ENCODE measurements at places on chromosomes 13 and 19. TPM values are rescaled to one million over a fixed set of nuclear protein-coding genes. Genes with fewer than 3 reads are reported as not detected.

GRCh38 chr19:46042252-46042883 lies 1.6 kb upstream of the IGFL4 start:
- no peak for DNase-seq

- no peak for DNase-seq
Observed at GRCh38 chr19:46205183-46205984, 24.2 kb upstream of the IGFL1 start.

DNA sequence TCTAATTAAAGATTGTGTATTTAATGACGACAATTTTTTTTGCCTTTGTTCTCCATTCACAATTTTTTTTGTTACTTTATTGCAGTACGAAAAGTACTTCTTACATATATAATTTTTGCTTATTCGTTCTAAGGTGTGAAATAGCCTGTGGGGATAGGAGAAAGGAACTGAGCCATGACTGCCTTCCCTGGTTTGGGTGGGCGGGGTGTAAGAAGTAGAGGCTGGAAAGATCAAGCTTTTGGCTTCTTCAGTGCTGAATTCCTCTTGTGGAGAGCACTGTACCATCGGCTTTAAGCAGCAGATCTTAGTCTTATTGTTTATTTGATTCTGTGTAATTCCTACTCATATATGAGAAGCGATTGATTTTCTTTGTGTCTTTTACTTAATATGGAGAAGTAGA lies 115.8 kb downstream of the NBEA start:
- DNase-seq: no peak

- DNase-seq: no peak
Observed at GRCh38 chr13:42760951-42761350, 20.4 kb upstream of the FAM216B start.

DNA sequence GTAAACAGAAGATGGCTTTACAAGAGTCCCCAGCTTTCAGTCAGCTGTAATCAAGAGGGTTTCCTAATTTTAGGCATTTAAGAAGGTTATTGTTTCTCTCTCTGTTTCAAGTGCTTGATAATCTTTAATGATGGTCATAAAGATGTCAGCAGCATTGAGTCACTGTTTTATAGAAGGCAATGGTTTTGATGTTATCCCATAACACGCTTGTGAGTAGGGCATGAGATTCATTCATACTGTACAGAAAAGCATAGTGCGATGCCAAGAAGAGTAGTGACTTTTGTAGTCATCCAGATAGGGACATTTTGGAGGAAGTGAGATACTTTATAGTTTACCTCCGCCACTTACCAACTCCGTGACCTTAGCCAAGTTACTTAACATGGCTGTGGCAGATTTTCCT lies 364.2 kb upstream of the SLC10A2 start:
- no peak for DNase-seq

DNA sequence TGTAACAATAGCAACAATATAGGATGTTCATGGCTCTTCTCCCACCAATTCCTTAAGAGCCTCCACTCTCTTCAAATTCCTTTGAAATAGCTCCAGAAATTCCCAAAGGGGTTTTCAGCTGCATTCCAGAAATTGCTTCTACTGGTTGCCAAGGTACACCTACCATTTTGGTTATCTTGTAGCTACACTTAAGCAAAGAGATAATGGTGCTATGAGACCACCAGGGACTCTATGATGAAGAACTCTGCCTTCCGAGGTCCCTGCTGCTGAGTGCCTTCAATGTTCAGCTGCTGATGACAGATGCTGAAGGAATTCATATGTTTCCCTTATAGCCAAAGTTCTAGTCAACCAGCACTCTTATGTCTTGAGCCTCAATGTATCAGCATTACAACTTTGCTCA lies 78.4 kb downstream of the POU4F1 start:
- DNase-seq: no peak

DNA sequence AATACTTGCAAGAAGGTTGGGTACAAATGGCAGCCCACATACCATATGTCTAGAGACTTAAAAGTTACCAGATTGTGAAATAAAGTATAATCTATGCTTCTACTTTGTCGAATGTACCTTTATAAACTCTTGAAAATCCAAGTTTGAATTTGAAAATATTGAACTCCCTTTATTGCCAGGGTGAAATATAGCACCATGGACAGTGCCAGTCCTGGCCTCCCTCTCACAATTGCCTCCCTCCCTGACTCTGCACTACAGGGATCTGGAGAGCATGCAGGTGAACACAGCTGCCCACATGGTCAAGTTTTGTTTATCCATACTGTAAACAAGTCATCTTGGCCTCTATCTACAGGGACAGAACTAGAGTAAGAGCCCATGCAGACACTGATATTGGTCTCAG lies 394.1 kb upstream of the SLITRK6 start:
- DNase-seq: no peak

GRCh38 chr19:4636761-4637160 lies 2.6 kb upstream of the TNFAIP8L1 start:
- DNase-seq: no peak

- no peak for DNase-seq
Observed at GRCh38 chr13:92418818-92419412, 807.7 kb upstream of the GPC6 start.

DNA sequence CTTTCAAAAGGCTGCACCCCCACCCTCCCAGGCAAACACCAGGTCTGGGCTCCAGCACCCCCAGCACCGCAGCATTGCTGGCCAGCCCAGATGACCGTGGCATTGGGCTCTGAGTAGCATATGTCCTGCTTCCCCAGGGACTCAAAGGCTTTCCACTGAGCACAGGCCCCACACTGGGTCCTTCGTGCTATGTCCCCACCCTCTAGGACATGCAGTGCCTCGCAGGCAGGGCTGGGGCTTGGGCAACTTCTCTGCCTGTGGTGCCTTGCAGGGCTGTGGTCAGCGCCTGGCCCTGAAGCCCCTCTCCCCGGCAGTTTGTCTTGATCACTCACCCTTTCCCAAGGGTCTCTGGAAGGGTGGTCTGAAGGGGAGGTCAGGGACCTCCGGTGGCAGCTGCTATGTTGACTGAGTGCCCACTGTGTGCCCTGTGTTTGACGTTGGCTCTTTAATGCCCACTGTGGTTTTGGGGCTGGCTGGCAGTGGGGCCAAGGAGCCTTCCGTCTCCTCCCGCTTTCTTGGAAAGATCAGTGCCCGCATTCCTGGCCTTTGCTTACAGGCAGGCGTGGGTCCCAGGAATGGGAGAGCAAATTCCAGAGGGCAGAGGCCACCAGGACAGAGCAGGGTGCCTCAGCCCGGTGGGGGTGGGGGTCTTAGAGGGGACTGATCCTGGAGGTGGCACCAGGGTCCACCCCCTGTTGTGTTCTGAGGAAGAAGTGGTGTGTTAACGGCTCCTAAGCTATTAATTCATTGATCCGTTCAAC lies 20.3 kb upstream of the CRTC1 start:
- no peak for DNase-seq

DNA sequence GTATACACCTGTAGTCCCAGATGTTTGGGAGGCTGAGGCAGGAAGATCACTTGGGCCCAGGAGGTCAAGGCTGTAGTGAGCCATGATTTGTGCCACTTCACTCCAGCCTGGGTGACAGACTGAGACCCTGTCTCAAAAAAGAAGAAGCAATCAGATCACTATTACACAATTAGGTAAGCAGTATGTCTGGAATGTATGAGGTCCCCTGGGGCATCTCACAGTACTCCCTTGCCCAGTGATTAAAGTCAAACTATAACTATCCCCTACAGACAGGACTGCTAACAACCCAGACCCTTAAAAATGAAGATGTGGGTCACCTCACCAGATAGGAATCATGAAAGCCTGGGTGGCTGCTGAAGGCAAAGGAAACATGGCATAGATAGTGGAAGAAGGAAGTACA lies 9.4 kb upstream of the PAN3 start:
- no peak for DNase-seq

DNA sequence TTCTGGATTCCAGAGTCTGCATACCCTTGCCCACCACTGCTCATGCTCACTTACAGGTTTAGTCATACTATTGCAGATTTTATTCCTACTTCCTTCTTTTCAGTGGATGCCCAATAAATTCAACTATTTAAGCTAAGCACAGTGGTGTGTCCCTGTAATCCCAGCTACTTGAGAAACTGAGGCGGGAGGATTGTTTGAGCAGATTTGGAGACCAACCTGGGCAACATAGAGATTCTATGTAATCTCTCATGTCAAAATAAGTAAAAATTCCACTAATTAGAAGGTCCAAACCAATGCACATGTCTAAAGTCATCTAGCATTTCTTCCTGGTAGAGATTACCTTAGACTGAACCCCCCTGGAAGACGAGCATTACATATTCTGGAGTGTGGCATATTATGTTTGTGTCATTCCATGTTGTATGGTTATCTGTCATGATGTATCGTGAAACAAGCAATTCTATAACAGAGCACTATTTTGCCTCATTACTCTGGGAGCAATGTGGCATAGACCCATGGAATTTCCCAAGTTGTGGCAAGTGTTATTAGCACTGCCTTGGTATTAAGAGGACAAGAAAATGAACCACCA lies 8.3 kb downstream of the HMGB1 start:
- DNase-seq: no peak

- no peak for DNase-seq
Observed at GRCh38 chr13:92122186-92122853, 723.9 kb downstream of the GPC5 start.

- DNase-seq: no peak
Observed at GRCh38 chr13:51437550-51438127, 15.2 kb downstream of the INTS6 start.

DNA sequence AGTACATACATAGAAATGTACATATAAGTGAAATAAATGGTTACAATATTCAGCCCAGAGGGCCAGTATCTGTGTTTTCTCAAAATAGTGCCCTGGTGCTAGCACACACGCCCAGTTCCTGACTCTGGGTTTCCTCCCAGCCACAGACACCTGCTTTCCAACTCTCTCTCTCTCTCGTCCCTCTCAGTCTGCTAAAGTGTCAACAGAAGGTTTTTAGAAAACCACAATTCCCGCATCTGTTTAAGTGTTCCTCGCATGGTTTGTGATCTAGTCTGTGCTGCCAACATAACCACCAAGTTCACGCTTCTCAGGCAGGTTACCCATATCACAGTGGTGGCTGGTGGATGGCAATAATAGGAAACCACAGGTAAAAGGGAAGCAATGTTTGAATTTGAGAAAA lies 17.8 kb upstream of the UPF3A start:
- peak; percentile 62 for DNase-seq

The CPAMD8 gene
- 0.33 TPM for total RNA-seq

The OLFM2 gene
- 0.88 TPM for total RNA-seq

The RNF225 gene
- total RNA-seq: 1.1 TPM

The PSG11 gene
- total RNA-seq: not detected

The C19orf67 gene
- total RNA-seq: 0.54 TPM

The NRTN gene
- 0.61 TPM for total RNA-seq

The LILRB2 gene
- total RNA-seq: not detected
